RCC 7860 (cell line): ENCODE measurements at places on chromosomes 2 and 18.

DNA sequence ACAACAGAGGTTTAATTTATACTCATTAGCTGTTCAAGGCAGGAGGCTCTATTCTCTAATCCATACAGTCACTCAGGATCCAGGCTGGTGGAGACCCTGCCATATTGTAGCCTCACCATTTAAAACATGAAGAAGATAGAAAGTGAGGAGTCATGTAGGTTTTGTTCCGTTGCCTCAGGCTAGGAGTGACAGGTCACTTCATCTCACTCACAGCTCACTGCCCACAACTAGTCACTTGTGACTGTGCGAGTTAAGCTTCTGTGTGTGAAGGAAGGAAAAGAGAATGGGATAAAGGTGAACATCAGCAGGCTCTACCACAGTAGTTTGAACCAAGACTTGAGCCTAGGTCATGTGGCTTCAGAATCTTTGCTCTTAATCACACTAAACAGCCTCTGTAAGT, 9.0 kb upstream of the IGFBP2 start:
- DNase-seq = no peak

GRCh38 chr2:241372361-241372992, 16.4 kb downstream of the FARP2 start:
- DNase-seq = no peak

DNA sequence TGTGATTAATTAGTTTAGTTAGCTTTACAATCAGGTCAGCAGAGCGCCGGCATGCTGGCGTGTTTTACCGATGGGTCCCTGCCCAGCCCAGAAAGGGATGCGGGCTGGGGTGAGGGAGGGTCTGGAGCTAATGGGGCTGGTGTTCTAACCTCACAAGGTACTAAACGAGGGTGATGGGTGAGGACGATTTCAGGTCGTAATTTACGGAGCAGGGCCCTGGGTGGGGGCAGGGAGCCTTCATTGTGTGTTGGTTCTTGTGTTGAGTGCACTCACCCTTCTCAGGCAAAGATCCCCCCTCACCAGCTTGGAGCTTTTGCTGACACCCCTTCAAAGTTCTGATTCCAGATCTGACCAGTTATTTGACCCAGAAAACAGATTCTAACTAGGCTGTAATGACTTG, 39.5 kb downstream of the PTGR3 start:
- DNase-seq = no peak

DNA sequence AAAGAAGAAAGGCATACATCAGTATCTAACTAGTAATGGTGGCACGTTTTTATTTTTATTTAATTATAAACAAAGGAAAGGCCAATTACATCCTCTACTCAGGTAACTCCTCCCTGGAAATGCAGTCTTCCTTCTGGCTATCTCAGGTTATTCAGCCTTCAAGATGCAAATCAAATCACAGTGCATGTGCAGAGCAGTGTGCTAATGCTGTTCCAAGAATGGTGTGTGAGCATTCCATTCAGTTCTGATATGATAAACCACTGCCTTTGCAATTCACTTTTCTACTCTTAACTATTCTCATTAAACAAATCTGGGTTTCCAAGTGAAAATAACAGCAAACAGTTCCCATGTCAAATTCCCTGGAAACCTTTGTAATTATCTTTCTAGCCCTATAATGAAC, 38.4 kb downstream of the SEPTIN10 start:
- DNase-seq = no peak

GRCh38 chr2:196516564-196516963, 123.0 kb upstream of the CCDC150 start:
- DNase-seq = no peak

DNA sequence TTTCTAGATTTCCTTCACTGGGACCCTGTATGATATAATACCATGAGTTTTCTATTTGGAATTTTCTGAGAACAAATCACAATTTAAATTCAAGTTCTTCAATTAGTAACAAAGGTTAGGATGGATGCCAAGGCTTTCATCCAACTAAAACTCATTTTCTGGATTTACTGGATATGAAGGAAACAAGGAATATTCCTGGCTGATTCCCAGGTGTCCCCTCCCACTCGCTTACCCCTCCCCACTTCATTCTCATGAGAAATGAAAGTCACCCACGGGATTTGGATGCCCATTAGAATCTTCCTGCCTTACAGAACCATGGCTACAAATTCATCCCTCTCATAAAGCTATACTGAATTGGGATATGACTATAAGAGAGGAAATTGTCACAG, 40.0 kb downstream of the RNU4ATAC start:
- no peak for DNase-seq

- no peak for DNase-seq
Observed at GRCh38 chr2:168894720-168895119, 4.5 kb upstream of the SPC25 start.

DNA sequence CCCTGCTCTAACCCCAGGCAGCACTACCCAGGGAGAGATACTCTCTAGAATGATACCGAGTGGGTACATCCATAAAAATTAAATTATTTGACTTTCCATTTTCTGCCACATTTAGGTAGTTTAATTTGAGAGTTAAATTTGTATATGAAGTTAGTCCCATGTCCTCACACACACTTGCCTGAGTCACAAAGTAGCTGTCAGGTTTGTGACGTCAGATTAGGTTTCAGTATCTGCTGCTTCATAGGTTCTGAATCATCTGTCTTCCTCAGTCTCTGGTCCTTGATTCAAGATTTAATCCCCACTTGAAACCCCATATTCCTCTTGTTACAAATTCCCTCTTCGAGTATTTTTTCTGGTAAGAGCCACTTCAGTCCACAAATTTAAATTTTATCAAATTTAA, 738.6 kb upstream of the FAM98A start:
- DNase-seq = no peak

GRCh38 chr2:224836263-224836662, 120.1 kb upstream of the CCDC195 start:
- DNase-seq = no peak

GRCh38 chr18:36456622-36457021, 159.1 kb downstream of the FHOD3 start:
- no peak for DNase-seq

- DNase-seq = peak; percentile 76
Observed at GRCh38 chr2:75560768-75561565, at the start of gene EVA1A. Gene EVA1A (minus strand): TSS chr2:75560939. CDS start chr2:75518140, 42,799 bp downstream.

DNA sequence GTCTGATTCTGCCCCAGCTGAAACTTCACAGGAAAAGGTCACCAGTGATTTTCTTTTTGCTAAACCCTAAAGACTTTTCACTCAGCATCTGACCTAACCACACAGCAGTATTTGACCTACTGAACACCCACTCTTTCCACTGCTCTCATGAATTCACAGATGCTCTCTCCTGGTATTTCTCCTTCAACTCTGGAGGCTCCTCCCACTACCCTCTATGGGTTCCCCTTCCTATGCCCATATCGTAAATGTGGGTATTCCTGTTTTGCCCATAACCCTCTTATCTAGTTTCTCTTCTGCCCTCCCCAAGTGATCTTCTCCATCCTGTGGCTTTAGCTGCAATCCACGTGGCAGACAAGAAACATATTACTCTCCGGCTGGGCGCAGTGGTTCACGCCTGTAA, 7.6 kb downstream of the PLEKHM3 start:
- DNase-seq = no peak

DNA sequence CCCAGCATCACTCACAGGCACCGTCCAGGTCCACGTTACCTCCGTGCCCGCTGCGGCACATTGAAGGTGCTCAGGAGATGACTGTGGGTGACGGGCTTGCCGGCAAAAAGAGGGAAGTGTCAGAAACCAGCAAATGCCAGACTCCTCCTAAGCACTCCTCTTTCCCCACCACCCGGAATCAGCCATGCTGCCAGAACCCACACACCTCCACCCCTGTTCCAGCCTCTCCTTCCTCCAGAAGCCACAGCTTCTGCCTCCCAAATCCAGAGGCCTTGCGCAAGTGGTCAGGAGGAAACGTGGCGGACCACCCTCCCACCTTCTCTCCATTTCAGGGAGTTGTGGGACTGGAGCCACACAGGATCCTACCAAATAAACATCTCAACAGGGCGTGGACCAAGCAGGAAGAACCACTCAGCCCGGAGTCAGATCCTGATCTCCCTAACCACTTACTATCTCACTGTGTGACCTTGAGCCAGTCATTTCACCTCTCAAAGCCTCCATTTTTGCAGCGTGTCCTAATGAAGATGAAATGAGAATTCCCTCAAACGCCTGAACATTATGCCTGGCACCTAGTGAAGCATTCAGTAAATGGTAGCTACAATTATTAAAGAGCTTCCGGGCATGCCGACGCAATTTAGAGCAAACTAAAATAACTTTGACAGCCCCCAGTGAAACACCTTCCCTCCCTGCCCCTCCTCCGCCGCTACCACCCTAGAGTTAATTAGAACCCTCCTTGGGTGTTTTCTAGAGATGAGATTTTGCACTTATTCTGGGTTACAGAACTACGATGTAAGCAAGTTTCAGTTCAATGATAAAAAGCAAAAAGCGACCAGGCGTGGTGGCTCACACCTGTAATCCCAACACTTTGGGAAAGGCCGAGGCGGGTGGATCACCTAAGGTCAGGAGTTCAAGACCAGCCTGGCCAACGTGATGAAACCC, 32.9 kb downstream of the SMAD7 start:
- DNase-seq = no peak

DNA sequence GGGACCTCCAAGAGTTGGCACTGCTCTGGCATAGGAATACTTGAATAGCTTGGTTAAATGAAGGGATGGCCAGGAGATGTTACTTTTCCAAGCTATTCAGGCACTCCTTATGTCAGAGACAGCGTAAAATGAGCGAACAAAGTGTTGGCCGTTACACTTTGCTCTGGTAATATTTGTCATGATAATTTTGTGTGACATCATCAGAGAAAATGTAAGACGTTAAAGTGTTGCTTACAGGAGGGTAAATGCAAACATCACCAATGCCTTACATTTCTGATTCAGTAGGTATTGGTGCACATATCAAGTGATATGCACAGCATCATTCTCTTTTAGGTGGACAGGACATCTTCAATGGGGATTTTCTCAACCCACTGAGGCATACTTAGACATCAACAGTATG, 46.0 kb downstream of the PLEKHA3 start:
- no peak for DNase-seq

DNA sequence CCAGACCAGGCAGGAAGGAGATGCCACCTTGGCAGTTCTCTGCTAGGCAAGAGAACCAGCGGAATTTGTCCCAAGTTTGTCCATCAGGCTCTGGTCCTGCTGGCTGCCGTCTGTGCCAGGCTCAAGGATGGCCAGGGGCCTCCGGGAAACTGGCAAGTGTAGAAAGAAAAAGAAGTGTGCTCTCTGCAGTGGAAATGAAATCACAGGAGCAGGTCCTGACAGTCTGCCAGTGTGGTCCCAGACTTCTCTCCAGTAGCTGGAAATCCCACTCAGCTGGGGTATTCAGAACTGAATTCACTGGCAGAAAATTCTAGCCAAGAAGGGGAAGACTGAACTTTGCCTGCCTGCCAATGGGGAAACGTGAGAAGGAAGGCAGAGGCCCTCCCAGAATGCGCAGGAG, 91.0 kb downstream of the STPG4 start:
- no peak for DNase-seq

DNA sequence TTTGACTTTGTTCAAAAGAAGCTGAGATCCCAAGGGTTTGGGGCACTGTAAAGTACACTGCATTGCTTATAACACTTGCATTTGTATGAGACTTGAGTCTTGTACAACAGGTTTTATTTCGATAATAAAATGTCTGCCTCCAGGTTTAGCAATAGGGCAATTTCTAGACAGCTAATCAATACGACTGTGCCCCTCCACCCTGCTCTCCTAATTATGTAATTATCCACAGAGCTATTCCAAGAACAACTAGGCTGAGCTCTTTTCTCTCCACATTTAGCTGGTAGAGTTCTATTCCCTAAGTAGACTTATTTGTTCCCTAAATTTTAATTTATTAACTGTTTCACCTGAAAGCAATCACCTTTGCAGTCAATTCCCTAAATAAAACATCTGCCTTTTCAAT, 52.9 kb upstream of the LINC00305 start:
- no peak for DNase-seq

DNA sequence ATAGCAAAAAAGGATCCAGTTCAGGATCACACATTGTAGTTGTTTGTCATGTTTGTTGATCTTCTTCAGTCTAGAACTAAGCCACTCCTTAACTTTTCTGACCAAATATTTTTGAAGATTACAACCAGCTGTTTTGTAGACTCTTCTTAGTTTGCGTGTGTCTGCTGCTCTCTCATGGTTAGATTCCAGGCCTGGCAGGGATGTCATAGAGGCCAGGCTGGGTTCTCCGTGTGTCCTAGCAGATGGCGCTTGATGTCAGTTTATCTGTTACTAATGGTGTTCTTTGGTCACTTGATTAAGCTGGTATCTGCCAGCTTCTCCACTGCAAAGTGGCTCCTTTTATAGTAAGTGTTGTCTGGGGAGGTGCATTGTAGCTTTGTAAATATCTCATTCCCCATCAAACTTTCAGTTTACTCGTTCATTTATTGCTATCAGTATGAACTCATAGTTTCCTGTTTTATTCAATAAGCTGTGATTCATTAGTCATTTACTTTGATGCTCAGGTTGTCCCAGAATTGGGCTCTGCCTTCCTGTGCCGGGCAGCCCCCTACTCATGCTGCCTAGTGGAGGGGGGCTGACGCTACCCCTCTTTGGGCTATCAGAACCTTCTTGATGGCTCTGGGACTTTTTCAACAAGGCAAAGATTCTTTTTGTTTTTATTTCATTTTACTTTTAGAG, 42.1 kb downstream of the GRHL1 start:
- DNase-seq = no peak

DNA sequence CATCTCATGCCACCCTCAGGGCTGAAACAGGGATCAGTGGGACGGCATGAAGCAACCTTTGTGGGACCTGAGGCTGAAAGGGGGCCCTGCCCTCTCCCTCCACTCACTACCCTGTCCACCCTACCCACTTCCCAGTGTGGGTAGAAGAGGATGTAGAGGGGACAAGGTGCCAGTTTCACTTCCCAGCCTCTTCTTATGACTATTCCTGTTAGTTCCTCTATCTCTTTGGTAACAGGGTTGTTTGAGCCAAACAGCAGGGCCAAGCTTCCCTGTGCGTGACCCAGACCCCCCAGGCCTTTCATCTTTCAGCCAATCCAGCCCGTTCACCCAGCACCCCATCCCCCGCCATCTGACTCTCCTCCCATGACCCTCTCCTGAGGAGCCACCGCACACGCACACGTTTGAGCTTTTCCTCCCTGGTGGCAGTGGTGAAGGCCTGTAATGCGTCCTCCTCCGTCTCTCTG, 82.3 kb downstream of the STPG4 start:
- no peak for DNase-seq

DNA sequence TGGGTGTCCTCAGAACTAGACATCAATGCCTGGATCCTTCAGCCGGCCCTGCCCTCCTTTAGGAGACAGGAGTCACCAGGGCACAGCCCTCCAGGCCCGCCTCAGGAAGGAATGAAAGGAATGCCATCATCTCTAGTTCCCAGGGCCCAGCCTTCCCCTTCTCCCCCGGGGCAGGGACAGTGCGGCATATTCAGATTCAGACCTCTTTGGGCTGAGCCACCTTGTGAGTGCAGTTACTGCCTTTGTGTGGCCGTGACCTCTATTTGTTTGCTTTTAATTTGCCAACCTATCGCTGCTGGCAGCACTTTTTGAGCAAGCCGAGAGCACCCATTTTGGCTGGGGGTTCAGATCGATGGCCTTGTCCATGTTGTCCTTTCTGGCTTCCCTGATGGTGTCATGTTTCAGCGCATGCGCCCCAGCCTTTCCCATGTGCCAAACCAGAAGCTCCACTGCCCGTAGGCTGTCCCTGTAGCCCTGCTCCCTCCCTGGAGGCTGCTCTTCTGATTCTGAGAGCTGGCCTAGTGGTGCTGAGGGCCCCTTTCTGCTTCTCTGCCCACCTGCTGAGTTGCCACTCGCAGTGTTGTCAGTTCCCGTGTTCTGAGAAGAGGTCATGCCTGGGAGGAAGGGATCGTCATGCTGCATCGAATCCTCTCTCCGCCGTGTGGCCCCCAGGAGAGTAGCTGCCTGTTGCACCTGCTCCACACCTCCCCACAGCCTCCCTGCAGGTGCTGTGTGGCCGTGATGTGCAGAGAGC, 10.9 kb downstream of the ANKRD23 start:
- DNase-seq = no peak
